ENCODE measurements at places on chromosomes 11 and 22.
A peak's percentile ranks its signal among the peaks of the same experiment; 100 is the strongest.

GRCh38 chr11:31325160-31325559, 44.4 kb downstream of the DCDC1 start:
- DNase-seq, result no peak

- peak; percentile 57 for DNase-seq
Measured at GRCh38 chr11:117178210-117179034, at the start of gene SIDT2. TSS of gene SIDT2 (plus strand) at chr11:117178743. CDS start at chr11:117179264, 521 bp downstream.

- no peak for DNase-seq
Measured at GRCh38 chr11:81959341-81959740, 774.3 kb downstream of the FAM181B start.

- no peak for DNase-seq
Measured at GRCh38 chr11:126930091-126930841, 70.3 kb downstream of the KIRREL3 start.

DNA sequence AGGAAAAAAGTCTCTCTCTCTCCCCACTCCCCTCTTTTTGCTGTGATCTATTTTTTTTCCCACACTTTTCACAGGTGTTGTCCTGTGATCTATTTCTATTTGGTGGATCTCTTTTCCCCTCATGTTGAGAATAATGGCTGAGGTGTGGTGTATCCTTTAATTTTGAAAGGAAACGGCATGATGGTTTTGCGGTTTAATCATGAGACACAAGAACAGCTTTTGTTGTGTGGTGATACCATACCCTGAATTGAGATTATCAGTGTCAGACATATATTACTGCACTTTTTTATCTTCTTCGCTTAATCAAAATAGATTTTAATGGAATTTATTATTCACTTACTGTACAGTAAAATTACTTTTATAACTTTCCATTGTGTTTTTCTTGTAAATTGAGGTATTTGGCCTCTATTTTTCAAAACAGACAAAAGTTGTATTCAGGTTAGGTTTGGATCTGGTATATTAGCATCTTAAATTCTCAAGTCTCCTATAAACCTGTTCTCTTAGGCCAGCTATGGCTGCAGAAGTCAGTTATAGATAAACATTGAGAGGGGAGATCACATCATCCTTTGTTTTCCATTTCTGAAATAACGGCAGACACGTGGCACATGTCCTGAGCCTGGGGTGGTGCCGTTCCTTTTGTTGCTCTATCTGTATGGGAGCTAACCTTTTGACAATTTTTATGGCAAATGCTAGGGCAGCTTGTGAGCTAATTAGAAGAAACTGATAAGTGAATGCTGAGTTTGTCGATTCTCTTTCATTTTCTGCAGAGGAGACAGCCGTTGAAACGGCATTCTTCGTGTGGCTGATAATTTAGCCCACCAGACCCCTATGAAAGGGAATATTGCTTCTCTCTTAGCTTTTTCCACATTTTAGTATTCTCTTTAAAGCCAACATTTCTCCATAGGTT, 25.8 kb downstream of the NF2 start:
- DNase-seq, result no peak

DNA sequence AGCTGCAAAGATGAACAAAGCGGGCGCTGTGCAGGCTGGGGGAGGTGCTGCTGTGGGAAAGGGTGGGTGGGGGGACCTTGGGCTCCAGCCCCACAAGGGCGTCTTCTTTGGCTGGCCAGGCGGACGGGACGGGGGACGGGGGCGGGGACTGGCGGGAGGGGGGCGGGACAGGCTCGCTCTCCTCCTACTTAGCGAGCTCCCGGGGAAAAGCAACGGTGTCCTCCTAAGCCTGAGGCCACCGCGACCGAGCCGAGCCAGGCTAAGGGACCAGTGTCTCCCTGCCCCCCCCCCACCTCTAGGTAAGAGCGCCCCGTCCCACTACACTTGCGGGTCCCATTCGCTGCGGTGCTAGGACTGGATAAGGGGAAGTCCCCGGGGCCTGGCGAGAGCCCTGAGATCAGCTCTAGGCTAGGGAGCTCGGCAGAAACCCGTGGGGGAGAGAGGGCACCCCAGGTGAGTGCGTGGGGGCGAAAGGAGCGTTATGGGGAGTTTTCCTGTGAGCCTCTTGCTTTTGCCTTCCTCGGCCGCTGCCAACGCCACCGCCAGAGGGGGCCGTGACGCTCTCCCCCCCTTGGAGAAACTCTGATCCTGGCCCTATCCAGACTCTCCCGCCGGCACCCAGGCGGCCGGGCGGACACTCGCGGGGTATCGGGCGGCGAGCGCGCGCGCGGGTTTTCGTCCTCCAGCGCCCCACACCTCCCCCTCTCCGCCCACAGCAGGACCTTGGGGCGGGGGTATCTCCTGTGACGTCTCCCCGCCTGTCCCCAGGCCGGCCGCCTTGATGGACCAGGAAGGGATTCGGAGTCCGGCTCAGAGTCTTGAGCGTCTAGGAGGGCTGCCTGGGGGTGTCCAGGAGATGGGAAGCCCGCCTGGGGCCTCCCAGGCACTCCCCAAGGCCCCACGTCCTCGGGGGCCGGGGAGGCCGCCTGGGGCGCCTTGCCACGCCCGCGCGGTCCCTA, at the start of gene PHLDB1:
Gene PHLDB1, plus strand, starts transcription at position 215 of the 959 bp plus-strand sequence. CDS start 6,222 bp downstream, outside the sequence.
- no peak for DNase-seq

DNA sequence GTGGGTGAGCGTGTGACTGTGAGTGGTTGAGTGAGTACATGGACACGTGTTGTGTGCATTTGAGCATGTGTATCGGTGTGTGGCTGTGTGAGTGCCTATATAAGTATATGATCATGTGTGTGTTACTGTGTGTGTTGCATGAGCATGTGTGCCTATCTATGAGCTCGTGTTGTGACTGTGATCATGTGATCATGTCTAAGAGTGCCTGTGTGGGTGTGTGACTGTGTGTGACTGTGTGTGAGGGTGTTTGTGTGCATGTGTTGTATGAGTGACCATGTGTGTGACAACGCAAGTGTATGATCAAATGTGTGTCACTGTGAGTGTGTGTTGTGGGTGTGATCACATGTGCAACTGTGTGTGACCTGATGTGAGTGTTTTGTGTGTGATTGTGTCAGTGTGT, 88.8 kb downstream of the UBASH3B start:
- no peak for DNase-seq

DNA sequence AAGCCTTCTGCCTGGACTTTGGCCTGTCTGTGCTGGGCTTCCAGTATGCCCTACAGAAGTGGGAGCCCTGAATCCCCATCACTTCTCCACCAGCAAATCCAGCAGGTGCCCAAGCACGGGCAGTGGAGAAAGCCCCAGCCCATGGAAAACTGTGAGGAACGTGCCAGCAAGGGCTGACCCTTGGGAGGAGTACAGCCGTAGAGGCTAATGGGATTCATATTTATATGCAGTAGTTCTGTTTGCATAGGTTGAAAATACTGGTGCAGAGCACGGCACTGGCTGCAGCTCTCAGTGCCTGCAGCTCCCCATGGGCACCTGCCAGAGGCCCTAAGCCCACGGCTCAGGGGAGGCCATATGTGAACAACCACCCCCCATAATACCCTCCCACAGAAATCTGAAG, 10.1 kb downstream of the NAGA start:
- DNase-seq, result no peak

- DNase-seq, result no peak
Measured at GRCh38 chr22:18083406-18083805, 5.6 kb downstream of the PEX26 start.

DNA sequence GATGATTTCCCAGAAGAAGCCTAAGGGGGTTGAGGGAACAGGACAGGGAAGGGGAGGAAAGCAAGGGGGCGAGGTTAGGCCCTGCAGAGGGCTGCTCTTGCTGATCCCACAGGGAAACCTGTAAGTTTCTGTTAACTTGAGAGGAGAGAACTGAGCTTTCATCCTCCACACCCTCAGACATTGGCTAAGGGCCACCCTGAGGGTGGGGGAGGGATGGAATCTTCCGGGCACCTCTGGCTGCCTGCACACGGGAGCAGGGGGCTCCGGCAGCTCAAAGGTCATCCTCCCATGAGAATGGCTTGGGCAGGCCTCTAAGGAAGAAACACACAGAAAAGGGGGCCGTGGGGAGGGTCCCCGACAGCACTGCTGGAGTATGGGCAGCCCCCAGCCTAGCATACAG, 108.1 kb downstream of the TSPAN18 start:
- no peak for DNase-seq

GRCh38 chr11:133977067-133977677, 20.4 kb upstream of the IGSF9B start:
- no peak for DNase-seq

DNA sequence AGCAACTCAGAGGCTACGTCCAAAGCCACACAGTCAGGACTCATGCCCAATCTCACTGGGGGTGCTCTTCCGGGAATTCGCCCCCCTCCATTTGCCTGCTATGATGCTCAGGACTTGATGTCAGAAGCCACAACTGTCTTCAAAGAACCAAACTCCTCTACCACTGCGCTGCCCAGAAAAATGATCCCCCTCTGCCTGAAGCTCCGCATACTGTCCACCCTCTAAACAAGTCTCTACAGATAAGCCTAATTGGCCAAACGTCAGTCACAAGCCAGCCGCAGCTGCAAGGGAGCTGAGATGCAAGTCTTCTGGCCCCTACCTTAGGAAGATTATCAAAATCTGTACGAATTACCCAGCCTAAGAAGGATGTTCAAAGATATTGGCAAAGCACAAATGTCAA, 294.6 kb downstream of the BUD13 start:
- no peak for DNase-seq

DNA sequence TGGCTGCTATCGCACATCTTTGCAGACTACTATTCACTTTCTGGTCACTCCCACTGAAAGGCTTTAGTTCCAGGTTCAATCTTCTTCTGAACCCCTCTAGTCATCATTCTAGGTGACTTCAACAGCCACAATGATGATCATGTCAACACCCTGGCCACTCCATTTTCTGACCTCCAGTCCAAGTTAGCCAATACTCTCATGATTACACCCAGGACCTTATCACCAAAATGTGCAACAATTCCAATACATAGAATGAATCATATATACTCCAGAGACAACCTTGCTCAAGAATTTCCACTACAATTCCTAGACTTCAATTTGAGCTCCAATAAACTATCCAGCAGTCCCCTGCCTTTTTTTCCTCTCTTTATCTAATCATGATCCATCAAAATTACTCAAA, 70.7 kb downstream of the PAK1 start:
- DNase-seq, result no peak

DNA sequence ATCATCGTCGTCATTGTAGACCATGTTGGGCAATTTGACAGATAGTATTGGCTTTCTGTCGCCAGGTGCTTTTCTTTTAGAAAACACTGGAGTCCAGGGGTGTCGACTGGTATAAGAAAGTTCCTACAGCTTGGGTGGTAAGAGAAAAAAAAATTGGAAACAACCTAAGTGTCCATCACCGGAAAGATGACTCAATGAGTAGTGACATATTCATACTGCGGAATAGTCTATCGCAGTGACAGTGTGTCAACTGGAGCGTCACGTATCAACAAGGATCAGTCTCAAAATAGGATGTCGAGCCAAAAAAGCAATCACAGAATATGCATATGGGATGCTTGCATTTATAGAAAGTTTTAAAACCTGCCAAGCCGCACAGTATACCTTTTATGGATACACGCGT, 157.6 kb downstream of the MN1 start:
- DNase-seq, result no peak

DNA sequence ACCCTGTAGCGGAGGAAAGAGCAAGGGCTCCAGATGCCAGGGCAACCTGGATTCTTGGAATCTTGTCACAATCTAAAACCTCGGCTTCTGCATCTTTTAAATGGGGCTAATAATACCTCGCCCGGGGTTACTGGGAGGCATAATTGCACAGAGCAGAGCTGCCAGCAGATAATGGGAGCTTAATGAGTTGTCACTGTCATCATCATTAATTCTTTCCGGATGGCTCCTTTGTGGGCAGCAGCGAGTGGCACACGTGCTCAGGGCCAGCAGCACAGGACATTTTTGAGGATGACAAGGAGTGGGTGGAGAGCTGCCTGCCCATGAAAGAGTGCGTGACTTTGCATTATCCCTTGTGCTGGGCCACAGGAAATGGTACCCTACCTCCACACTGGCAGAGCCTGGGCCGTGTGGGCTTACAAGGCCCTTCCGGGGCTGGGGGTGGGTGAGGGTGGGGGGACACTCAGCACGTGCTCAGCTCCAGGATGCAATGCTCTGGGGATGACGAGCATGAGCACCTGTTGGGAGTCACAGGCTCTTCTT, 5.7 kb downstream of the PDGFB start:
- DNase-seq, result no peak

DNA sequence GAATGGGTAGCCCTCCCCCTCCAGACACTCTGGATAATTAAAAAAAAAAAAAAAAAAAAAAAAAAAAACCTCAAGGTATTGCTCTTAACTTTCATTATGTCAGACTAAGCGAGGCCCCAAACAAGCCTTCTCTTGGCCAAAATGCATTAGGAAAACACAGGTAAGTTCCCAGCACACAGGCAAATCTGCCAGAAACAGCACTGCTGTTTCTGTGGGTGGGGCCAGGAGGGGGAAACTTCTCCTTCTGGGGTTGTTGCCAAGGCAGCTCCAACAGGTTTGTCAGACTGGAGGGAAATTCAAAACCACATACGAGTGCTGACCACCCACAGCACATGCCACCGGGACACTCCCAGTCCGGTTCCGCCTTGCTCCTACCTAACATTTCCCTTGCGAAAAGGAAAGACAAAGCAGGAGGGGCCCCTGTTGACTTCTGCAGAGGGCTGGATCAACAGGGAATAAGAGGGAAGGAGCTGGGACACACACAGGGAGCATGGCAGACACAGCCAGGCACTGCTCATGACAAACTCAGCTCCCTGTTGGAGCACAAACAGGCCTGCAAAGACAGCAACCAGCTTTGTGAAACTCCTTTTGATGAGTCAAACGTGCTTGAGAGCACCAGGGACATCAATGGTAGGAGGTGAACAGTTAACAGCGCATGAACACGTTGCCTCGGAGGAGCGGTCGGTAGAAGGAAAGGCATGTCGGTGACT, 55.0 kb downstream of the MYH9 start:
- no peak for DNase-seq

DNA sequence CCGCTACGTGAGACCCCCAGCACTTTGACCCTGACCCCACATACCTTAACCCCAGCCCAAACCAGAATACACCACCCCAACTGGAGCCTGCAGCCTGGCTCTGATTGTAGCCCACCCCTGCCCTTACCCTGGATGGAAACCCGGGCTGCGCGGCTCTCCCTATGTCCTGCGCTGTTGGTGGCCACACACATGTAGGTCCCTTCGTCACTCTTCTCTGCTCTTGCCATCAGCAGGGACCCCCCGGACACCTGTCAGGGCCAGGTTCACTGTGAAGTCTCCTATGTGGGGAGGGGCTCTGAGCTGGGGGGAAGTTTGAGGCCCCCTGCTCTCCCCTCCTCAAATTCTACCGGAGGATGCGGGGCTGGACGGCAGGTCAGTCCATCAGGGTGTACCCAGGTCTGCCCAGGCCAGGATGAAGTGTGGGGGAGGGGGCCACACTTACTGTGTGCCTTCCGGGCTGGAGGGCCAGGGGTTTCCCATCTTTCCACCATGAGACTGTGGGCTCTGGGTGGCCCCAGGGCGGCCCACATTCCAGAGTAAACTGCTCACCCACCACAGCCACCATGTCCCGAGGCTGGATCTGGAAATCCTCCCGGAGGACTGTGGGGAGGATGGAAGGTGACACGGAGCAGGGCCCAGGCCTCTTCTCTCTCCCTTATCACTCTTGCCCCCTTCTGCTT, 1.5 kb downstream of the ROBO4 start:
- DNase-seq, result no peak

All from esophagus squamous epithelium (tissue), 5 donors.